Stimulated activated CD4-positive, alpha-beta T cell treated with anti-CD3 and anti-CD28 coated beads, TNF-alpha, amount 100 ng/mL, for 1 hour (primary cell): ENCODE measurements at places on chromosomes 1 and 21.

DNA sequence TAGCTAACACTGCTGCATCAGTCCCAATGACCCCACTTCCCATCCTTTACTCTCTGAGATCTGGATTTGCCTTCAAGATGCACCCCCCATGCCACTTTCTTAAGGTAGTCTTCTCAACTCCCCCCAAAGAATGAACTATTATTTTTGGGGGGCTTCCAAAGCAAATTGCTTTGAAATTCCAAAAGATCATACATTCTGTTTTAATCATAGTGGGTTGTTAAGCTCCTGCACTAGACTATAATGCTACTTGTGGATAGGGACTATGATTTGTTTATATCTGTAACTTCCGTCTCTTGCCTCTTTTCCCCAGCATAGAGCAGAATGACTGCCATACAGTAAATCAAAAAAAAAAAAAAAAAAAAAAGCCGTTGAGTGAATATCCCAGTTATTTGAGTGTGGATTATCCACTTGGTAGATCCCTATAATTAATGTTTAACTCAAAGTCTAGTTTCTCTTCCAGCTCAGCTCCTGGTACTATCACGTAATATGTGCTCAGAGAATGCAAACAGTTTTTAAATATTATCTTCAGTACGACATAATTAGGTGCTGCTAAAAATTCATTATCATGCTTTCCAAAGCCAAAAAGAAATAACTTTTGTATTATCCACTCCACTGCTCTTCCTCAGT is 26.9 kb downstream of the KIRREL1 start:
- DNase-seq: no peak

- DNase-seq: no peak
Measured at GRCh38 chr1:37861151-37861550, 1.8 kb upstream of the MTF1 start.

DNA sequence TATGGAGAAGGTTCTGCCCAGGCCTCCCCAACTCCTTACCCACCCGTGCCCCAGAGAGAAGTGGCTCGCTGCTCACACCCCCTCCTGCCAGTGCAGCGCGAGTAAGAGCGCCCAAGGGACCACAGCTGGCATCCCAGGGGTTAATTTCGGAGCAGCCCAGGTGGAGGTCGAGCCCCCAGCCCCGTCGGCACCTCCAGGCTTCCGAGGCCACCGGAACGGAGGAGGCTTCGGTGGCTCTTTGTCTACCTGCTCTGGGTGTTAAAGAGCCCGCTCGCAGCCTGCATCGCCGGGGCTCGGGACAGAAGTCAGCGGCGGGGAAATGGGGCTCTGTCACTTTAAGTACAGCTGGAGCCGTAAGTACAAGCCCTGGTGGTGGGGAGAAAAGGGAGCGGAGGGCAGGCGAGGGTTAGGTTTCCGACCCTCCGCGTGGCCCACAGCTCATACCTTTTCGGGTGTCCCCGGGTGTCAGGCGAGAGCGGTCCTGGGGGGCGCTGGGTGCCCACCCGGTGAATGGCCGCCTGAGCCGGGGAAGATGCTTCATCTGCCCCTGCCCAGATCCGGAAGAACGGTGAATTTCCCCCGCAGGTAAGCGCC is 89.4 kb upstream of the IPO9 start:
- peak; percentile 17 for DNase-seq

GRCh38 chr1:153292185-153292584 is 20.6 kb downstream of the PGLYRP3 start:
- no peak for DNase-seq

- no peak for DNase-seq
Measured at GRCh38 chr21:43733060-43733459, 14.1 kb downstream of the PDXK start.

- DNase-seq: no peak
Measured at GRCh38 chr1:4622821-4623220, 31.6 kb upstream of the AJAP1 start.

DNA sequence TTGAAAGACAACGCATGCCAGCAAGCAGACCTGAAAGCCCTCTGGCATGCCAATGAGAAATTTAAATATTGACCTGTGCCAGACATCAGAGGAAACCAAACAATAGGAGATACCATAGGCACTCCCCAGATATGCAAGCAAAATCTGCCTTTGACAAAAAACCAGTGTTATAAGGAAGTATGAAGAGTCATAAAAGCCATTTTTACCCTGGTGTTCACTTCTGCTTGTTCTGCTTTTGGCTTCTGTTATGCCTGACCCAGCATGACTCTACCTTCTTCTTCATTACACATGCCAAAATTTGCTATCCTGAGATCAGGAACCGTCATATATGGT is 26.4 kb downstream of the NPHS2 start:
- DNase-seq: no peak

GRCh38 chr1:248871837-248872401 is 13.0 kb upstream of the ZNF692 start:
- DNase-seq: no peak

GRCh38 chr1:89545264-89546038 is 20.8 kb downstream of the LRRC8B start:
- no peak for DNase-seq

DNA sequence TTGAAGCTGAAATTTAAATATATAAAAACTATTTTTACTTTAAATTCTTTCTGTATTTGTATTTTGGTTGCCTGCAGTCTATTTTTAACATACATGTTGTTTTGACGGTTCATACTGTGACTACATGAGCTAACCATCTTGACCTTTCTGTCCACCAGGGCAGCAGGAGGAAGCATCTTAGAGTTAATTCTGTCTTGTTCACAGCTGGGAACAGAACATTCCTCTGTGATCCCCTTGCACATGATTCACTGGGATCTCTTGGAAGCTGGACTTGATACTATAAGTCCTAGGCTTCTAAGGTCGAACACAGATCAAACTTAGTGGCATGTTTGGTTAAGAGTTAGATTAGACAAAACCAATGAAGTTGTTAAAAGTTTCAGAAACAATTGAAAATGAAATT is 99.7 kb downstream of the NFIA start:
- no peak for DNase-seq

DNA sequence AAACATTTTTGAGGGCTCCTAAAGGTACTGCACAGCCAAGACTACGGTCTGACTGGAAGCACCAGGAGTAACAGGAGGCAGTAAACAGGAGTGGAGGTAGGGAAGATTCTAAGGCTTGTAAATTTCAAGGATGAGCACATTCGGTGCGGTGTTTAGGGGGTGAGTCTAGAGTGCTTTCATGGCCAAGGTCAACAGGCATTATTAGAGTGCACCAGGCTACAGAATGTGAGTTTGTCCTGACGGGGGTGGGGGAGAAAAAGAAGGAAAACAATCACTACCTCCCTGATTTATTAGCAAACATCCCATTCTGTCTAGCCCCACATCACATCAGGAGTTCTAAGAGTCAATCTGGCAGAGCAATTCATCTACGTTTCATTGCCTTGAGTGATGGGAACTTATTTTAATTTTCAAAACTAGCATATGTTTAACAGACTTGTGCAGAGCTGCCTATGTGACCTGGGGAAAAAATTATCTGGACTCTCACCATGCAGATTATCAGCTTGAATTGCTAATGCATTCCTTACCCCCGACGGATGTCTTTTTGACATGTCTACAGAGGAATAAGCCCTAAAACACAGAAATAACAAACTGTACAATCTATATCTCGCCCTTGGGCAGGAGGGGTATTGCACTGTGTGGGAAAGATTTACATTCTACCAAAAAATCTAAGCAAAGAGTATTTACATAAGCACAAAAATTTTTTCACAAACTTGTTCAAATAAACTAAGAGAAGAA is 45.0 kb downstream of the APP start:
- no peak for DNase-seq

DNA sequence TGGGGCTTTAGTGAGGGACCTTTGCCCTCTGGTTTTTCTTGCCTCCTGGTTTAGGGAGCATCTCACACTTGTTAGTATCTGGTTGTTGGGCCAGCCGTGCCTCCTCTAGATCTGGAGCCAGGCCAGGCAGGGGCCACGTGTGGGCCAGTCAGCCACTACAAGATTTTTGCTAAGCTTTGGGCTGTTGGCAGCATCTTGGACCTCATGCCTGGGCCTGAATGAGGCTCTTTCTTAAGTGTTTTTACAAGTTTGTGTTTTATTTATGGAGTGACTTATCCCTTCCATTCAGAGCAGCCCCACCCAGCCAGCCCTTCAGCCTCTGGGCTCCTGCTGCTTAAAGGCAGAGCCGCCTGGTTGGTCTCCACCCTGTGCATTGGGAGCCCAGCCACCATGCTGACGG is 1.6 kb upstream of the SH3BGRL3 start:
- no peak for DNase-seq

GRCh38 chr1:233721004-233721595 is 107.2 kb downstream of the KCNK1 start:
- no peak for DNase-seq

DNA sequence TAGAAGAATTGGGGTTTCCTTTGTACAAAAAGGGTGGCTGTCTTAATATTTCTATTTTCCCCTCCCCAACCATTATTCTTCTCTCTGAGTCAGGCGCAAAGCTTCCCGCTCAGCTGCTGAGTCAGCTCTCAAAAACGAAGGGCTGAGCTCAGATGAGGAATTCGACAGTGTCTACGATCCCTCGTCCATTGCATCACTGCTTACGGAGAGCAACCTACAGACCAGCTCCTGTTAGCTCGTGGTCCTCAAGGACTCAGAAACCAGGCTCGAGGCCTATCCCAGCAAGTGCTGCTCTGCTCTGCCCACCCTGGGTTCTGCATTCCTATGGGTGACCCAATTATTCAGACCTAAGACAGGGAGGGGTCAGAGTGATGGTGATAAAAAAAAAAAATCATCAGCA is 3.0 kb upstream of the TUFT1 start:
- DNase-seq: no peak

DNA sequence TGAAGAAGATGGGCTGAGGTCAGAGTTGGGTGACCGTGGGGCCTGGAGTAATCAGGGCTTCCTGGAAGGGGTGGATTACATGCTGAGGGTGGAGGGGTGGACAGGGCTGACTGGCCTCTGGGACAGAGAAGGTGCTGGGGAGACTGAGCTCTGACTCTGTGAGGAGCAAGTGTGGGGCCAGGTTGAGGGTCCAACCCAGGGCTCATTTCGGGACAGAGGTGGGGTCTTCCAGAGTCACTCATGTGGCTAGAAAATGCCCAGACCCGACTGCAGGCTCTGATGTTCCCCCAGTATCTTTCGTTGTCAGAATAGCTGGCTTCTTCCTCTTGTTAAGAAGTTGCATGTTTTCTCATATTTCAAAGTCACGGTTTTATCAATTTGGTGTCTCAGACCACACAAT is 311.8 kb downstream of the PTPRU start:
- DNase-seq: no peak

DNA sequence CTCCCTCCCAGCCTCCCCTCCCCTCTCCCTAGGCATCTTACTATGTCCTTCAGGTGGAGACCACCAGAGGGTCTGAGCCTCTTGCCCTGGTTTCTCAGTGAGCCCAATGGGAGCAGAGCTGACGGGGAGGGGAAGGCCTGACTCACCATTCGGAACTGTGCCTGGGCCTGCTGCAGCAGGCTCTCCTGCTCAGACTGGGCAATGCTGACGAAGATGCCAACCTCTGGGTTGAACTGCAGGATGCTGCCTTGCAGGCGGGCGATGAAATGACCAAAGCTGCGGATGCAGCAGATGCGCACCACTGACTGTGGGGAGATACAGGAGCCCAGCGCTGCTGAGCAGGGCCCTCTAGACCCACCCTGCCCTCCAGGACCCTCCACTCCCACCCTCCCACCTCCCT is 11.0 kb upstream of the PAQR6 start:
- no peak for DNase-seq

DNA sequence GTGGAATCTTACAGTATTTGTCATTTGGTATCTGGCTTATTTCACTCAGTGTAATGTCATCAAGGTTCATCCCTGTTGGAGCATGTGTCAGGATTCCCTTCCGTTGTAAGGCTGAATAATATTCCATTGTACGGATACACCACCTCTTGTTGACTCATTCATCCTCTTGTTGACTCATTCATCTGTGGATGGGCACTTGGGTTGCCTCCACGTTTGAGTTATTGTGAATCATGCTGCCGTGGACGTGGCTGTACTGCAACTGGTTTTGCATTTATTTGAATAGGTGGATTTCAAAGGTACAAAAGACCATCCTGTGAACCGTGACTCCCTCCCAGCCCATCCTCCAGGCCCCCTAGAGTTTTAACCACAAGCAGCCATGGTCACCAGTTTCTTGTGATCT is 11.9 kb upstream of the TCP10L start:
- DNase-seq: no peak

DNA sequence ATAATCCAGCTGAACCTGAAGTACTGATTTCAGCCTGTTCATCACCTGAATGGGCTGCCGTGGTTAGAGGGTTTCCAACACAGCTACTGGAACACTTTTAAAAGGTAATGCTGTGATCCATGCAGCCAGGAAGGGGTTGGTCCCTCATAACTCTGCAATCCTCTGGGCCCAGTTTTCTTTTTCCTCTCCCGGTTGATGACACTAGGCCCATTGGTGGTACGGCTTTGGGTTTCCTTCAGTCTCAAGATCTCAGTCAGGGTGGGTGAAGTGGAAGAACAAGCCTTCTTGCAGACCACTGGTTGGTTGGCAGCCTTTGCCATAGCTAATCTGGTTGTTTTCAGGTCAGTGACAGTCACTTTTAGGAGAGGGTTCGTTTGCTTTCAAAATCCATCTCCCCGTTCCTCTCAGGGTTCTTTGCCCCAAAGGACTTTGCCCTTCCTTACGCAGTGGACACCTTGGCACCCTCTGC is 502 bp upstream of the SLC35A3 start:
- no peak for DNase-seq

DNA sequence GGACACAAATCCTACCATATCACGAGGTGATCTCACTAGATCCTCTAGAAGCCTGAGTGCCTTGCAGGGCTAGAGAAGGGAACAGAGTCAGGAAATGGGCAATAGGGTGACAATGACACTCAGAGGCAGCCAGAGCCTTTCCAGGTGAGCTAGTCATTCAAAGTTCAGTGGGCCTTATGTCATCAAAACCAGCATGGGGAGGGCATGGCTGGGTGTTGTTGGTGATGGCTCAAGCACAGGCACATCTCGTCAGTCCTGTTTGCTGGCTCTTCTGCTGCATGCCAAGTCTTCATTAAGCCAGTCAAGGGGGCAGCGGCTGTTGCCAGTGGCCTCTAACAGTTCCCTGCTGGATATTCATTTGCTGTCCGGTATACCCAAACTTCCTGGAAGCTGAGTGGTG is 99.6 kb upstream of the USP24 start:
- no peak for DNase-seq
